ENCODE measurements at places on chromosomes 13 and 19.

- peak; percentile 61 for DNase-seq
Measured at GRCh38 chr19:38395381-38396114, 7.1 kb downstream of the SPRED3 start.

- peak; percentile 24 for DNase-seq
Measured at GRCh38 chr19:44111910-44112463, 1.2 kb upstream of the ZNF225 start.

- no peak for DNase-seq
Measured at GRCh38 chr13:30880151-30880855, 25.8 kb upstream of the MEDAG start.

DNA sequence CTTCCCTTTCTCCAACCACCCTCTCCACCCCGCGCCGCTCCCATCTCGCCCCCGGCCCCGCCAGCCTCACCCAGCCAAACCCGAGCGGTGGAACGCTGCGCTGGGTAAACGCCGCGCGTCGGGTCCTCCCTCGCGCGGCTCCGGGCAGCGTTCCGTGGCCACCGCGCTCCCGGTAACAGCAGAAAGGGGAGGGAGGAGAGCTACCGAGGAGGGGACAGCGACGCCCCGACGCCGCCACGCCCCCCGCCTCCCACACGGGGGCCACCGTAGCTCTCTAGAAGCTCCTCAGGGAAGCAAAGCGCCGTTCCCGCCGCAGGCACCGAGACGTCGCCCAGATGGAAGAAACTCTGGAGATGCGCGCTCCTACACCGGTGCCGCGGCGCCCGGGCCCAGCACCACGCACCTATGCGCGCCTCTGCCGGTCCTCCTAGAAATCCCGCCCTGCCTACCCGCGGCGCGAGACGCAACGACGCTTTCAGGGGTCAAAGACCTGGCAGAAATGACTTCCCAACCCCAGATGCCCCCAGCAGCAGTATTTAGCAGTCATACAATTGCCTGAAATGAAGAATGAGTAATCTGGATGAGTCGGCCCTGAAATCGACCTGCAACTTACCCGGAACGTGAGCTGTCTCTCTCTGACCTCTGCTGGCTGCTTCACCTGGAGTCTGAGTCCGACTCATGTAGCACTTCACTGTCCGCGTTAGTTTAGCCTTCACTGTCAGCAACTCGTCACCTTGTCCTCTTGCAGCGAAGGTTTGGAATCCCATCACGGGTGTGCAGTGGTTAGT, at the start of gene RUBCNL:
Gene RUBCNL, minus strand, starts transcription at position 189 of the 788 bp plus-strand sequence. CDS start 14,777 bp downstream, outside the sequence.
- DNase-seq, result peak; percentile 41

DNA sequence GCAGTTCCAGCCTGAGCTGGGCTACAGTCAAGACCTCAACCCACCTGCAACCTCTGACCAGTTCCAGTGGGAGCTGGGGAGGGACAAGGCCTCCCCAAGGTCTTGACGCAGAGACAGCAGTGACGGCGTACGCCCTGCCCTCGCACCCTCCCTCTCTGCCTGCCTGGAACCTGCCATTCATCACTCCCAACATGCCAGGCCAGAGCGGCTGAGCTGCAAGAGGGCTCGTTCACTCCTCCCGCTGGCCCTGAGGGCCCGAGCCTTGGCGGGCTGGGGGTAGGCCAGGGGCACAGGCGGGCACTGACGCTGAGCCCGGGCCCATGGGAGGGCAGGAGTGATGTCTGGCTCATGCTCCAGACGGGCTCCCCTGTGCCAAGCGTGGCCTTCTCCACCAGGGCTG, 8.2 kb downstream of the NDUFA11 start:
- DNase-seq, result no peak

DNA sequence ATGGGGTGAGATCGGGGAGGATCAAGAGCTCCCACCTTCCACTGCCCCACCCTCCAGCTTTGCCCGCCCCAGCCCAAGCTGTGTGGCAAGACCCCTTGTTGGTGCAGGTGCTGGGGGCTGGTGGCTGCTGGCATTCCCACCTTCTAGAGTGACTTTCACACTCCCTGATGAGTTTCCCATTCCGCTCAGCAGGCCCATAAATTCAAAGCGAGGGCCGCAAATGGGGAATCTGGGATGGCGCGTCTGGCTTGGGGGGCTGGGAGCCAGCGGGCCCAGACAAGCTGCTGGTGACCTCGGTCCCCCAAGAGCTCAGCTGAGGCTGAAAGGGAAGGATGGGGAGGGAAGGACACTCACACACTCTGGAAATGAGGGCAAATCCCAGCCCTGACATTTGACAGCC, 110.3 kb downstream of the GADD45B start:
- no peak for DNase-seq

GRCh38 chr13:46728777-46729176, 68.2 kb downstream of the ESD start:
- peak; percentile 44 for DNase-seq

DNA sequence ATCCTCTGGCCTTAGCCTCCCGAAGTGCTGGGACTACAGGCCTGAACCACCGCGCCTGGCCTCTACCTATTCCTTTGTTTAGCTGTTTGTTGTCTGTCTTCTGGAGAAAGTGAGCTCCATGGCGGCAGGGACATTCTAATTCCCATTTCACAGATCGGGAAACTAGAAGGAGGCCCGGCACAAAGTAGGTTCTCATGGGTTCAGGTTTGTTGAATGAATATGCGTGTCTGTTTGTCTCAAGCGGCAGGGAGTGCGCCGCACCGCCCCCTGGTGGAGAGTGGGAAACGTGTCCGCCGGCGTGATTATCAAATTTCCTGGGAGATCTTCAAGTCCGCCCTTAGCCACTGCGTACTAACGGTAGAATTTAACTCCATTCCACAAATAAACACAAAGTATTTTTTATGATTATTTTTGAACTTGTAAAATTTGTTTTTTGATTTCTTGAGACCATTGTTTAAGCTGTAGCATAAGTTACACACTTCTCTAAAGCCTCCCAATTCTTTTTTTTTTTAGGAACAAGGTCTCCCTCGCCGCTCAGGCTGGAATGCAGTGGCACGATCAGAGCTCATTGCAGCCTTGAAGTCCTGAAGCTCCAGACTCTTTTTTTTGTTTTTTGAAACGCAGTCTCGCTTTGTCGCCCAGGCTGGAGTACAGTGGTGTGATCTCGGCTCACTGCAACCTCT, 8.9 kb upstream of the CCDC9 start:
- DNase-seq, result peak; percentile 86

- no peak for DNase-seq
Measured at GRCh38 chr13:71661921-71662320, 205.1 kb downstream of the DACH1 start.

- no peak for DNase-seq
Measured at GRCh38 chr13:111319521-111319920, 921 bp upstream of the TEX29 start.

DNA sequence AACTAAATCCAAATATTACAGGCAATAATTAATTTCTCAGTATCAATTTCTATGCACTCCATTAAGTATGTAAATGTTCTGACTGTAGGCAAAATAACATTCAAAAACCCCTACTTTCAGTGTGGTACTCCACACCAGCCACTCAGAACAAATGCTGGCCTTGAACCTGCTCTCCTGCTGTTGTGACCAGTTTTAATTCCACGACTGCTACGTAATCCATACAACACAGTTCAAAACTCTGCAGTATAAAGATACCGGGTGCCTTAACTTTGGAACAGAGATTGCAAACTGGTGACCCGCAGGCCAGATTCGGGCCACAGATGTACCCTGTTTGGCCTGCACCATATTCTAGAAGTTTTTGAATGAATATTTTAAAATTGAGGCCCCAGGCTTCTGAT, 30.4 kb downstream of the COL4A1 start:
- DNase-seq, result no peak

- DNase-seq, result no peak
Measured at GRCh38 chr13:32829676-32830335, 186.4 kb upstream of the KL start.

DNA sequence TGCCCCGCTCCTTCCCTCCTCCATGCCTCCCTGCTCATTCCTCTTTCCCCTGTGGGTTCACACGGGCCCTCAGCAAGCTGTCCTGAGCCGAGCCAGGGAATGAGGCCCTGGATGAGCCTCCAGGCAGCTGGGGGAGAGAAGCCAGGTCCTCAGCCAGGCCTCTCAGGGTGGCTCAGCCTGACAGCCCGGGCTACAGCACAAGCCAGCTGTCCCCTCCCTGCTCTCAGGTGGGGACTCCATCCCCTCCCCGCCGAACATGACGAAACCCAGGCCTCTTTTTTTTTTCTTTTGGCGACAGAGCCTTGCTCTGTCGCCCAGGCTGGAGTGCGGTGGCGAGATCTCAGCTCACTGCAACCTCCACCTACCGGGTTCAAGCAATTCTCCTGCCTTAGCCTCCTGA, 40.0 kb upstream of the MATK start:
- DNase-seq, result no peak

DNA sequence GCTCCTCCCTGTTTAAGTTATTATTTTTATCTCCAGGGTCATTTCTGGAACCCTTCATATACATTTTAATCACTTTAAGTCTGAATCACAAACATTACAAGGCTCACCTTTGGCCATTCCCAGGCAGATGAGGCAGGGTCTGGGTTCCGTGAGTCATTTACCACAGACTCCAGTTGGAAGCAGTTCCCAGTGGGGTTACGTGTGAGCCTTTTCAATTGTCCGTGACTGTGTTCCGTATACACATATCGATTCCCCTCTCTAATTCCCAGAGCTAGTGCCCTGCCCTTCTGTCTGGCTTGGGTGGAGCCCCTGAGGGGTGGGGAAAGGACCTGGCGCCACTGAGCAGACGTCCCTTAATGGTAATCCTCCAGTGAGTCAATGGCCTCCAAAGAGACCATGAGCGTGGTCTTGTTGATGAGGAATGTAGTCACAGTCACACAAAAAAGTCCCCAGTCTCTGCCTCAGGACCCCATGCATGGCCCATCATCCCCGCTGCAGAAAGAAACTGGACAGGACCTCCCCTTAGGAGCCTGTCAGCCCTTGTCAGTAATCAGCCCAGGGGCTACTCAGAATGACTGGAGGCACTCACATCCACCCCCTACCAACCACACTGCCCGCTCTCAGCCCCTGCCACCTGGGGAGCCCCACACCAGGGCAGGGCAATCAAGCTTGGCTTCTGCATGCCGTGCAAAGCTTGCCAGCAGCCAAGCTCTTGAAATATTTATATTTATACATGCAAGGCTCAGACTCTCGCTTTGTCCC, 144.4 kb downstream of the ZIC5 start:
- DNase-seq, result no peak

DNA sequence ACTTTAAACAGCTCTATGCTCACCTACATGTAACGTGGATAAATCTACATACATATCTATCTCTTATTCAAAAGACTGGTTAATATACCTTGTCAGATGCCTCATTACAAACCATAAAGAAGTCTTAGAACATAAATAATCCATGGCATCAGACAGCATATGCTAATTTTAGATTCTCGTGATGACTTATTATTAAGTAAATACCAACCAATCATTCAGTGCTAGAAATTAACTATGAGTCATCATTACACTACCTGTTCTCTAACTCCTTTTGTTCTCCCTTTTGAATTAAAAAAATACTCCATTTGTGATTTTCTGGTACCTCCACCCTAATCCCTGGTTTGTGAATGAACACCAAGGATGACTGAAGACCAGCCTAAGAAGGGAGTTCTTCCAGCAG, 754.3 kb upstream of the ARGLU1 start:
- no peak for DNase-seq

- DNase-seq, result no peak
Measured at GRCh38 chr13:77800219-77800618, 102.7 kb downstream of the SLAIN1 start.

- DNase-seq, result no peak
Measured at GRCh38 chr19:7748171-7748570, 837 bp upstream of the CD209 start.

GRCh38 chr19:30450100-30450499, 77.9 kb downstream of the ZNF536 start:
- no peak for DNase-seq

DNA sequence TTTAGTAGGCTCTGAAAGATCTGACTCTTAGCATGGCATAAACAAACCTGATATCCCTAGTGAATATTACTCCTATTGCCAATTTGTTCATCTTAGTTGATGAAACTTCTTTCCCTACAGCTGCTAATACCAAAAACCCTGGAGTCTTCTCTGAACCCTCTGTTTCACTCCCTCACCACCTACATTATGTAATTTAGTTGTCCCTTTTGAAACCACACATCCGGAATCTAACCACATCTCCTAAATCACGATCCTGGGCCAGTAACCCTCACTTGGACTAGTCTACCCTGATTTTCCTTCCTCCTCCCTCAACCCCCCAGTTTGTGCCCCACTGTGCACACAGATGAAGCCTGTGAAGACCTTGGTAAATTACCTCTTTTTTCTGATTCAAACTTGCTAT, 1.2 kb downstream of the ZNF256 start:
- DNase-seq, result no peak

DNA sequence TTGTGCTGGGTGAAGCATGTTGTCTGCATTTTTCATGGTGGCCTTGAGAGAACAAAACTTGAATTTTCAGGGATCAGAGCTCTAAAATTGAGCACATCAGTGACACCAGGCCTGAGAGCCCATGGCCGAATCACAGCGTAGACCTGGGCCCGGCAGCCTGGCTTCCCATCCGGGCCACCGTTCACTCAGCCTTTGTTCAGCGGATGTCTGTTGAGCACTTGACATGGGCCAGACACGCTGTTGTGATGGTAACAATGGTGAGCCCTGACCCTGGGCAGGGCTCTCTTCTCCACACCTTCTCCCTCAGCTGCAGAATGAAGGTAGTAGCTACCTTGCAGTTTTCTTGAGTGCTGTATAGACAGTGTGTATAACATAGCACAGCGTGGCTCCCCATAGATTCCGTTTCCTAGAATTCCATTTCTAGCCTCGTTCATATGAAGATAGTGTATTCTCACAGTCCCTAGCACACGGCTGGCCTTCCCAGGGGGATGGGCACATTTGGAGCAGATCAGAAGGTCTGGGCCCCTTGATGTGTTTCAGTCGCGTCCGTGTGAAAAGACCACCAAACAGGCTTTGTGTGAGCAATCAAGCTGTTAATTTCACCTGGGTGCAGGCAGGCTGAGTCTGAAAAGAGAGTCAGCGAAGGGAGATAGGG, 75.3 kb downstream of the RAB20 start:
- no peak for DNase-seq

- DNase-seq, result no peak
Measured at GRCh38 chr13:104140552-104140951, 1074.3 kb upstream of the SLC10A2 start.

GRCh38 chr19:1585243-1585580, 7.5 kb downstream of the MBD3 start:
- no peak for DNase-seq

GRCh38 chr19:40822161-40822560, 23.2 kb downstream of the EGLN2 start:
- DNase-seq, result no peak

- DNase-seq, result no peak
Measured at GRCh38 chr13:105979131-105980011, 556.1 kb downstream of the EFNB2 start.

- DNase-seq, result no peak
Measured at GRCh38 chr19:28504727-28505126, 708.2 kb downstream of the UQCRFS1 start.

- DNase-seq, result no peak
Measured at GRCh38 chr13:95540888-95541287, 11.6 kb upstream of the CLDN10 start.

GRCh38 chr13:85853901-85854663, 54.9 kb upstream of the SLITRK6 start:
- no peak for DNase-seq

GRCh38 chr19:10408511-10409283, 5.4 kb upstream of the CDC37 start:
- peak; percentile 82 for DNase-seq
